Effector memory CD4-positive, alpha-beta T cell (primary cell): ENCODE measurements at places on chromosomes 12 and 14.

- H3K27ac ChIP-seq = peak overlapping the region; percentile 96
- H3K4me3 ChIP-seq = peak overlapping the region; percentile 46
- DNase-seq = peak; percentile 73
- no peaks in the 10 kb centered on the region for H3K27me3 ChIP-seq
Observed at GRCh38 chr12:6959058-6959804, 8.1 kb downstream of the PTPN6 start.

- H3K27me3 ChIP-seq = no peaks in the 10 kb centered on the region
- H3K27ac ChIP-seq = peak overlapping the region; percentile 56
- peak overlapping the region; percentile 78 for H3K4me3 ChIP-seq
- H3K4me1 ChIP-seq = peaks cover 8% of the 10 kb centered on the region
Observed at GRCh38 chr14:52553002-52553670, 500 bp downstream of the GPR137C start.

- H3K4me1 ChIP-seq = peaks cover 20% of the 10 kb centered on the region
- no peak for DNase-seq
- no peak overlapping the region for H3K27ac ChIP-seq
- no peak overlapping the region for H3K4me3 ChIP-seq
Observed at GRCh38 chr14:55341781-55342180, 69.8 kb downstream of the ATG14 start.

- H3K27me3 ChIP-seq = no peaks in the 10 kb centered on the region
- H3K27ac ChIP-seq = no peak overlapping the region
- no peak for DNase-seq
- H3K36me3 ChIP-seq = peaks cover 20% of the 10 kb centered on the region
- H3K4me1 ChIP-seq = no peaks in the 10 kb centered on the region
- H3K4me3 ChIP-seq = no peak overlapping the region
Observed at GRCh38 chr14:101973356-101973755, 9.0 kb downstream of the DYNC1H1 start.

- H3K27me3 ChIP-seq = no peaks in the 10 kb centered on the region
- no peak overlapping the region for H3K4me3 ChIP-seq
- H3K4me1 ChIP-seq = no peaks in the 10 kb centered on the region
- H3K27ac ChIP-seq = no peak overlapping the region
- H3K36me3 ChIP-seq = no peaks in the 10 kb centered on the region
Observed at GRCh38 chr12:130401703-130402102, 64.0 kb downstream of the PIWIL1 start.

DNA sequence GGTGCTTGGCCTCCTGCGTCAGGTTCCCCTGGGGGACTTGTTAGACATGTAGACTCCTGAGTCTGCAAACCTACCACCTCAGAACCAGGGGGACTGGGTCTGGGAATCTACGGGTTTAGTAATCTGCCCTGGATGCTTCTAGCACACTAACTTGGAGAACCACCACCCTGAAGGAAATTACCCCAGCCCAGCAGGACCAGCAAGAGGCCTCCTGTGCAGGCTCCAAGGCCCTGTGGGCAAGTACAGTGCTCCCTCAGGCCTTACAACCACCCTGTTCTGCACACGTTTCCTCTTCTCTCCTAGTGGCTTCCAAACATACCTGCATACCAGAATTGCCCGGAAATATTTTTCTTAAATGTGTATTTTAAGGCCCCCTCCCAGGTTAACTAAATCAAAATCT lies 423.0 kb downstream of the FUT8 start:
- H3K36me3 ChIP-seq = no peaks in the 10 kb centered on the region
- no peak overlapping the region for H3K4me3 ChIP-seq
- H3K4me1 ChIP-seq = peaks cover 24% of the 10 kb centered on the region
- H3K27me3 ChIP-seq = no peaks in the 10 kb centered on the region
- no peak overlapping the region for H3K27ac ChIP-seq

- no peak for DNase-seq
- no peaks in the 10 kb centered on the region for H3K4me1 ChIP-seq
- H3K4me3 ChIP-seq = no peak overlapping the region
- no peak overlapping the region for H3K27ac ChIP-seq
- no peaks in the 10 kb centered on the region for H3K36me3 ChIP-seq
Observed at GRCh38 chr12:19186722-19187661, 57.5 kb downstream of the PLEKHA5 start.

GRCh38 chr12:57240066-57240921 lies 10.7 kb downstream of the STAC3 start:
- DNase-seq = peak; percentile 57
- H3K4me3 ChIP-seq = peak overlapping the region; percentile 83
- H3K27ac ChIP-seq = no peak overlapping the region
- H3K36me3 ChIP-seq = no peaks in the 10 kb centered on the region

- H3K4me3 ChIP-seq = no peak overlapping the region
- H3K27me3 ChIP-seq = no peaks in the 10 kb centered on the region
- DNase-seq = no peak
- H3K27ac ChIP-seq = no peak overlapping the region
- no peaks in the 10 kb centered on the region for H3K36me3 ChIP-seq
Observed at GRCh38 chr12:50918584-50919316, 33.6 kb upstream of the HIGD1C start.

- H3K27me3 ChIP-seq = no peaks in the 10 kb centered on the region
- H3K27ac ChIP-seq = no peak overlapping the region
- H3K4me3 ChIP-seq = no peak overlapping the region
- no peak for DNase-seq
Observed at GRCh38 chr12:51528852-51529650, 62.0 kb upstream of the SCN8A start.

DNA sequence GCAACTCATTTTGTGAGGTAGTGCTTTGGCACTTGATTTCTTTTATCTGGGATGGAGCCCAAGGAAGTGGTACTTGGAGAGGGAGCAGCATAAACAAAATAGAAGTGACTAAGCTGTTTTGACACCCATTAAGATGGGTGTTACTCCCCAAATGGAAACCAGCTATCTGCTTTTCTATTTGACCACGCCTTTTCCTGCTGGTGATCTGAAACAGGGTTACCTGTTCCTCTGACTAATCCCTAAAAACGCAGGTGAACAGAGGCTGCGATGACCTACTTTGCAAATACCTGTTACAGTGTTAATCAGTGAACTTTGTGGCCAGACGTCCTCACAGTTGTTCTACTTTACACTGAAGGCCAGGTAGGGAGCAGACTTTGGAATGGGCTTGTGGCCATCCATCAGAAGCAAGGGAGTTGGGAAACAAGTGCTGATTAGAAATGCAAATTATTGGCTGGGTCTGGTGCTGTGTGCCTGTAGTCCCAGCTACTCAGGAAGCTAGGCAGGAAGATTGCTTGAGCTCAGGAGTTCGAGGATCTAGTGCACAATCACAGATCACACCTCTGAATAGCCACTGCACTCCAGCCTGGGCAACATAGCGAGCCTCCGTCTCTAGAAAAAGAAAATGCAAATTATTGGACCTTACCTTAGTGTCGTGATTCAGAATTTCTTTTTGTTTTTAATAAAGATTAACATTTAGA lies 58.3 kb upstream of the HECTD1 start:
- H3K4me1 ChIP-seq = peaks cover 2% of the 10 kb centered on the region
- H3K27me3 ChIP-seq = no peaks in the 10 kb centered on the region
- no peaks in the 10 kb centered on the region for H3K36me3 ChIP-seq
- DNase-seq = no peak
- no peak overlapping the region for H3K4me3 ChIP-seq

DNA sequence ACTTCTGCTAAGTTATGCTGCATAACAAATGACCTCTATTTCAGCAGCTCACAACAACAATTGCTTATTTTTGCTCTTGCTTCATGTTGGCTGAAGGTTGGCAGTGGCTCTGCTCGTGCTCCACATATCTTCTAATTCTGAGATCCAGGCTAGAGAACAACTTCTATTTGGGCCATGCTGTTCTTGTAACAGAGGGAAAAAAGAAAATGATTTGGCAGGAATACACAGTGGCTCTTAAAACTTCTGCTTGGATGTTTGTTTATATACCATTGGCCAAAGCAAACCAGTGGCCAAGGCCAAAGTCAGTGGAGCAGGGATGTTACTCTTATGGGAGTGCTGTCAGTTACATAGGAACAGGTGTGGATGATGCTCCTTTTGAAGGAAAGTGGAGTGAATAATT lies 32.1 kb downstream of the GPHN start:
- H3K27me3 ChIP-seq = no peaks in the 10 kb centered on the region
- no peaks in the 10 kb centered on the region for H3K4me1 ChIP-seq
- no peak overlapping the region for H3K4me3 ChIP-seq

DNA sequence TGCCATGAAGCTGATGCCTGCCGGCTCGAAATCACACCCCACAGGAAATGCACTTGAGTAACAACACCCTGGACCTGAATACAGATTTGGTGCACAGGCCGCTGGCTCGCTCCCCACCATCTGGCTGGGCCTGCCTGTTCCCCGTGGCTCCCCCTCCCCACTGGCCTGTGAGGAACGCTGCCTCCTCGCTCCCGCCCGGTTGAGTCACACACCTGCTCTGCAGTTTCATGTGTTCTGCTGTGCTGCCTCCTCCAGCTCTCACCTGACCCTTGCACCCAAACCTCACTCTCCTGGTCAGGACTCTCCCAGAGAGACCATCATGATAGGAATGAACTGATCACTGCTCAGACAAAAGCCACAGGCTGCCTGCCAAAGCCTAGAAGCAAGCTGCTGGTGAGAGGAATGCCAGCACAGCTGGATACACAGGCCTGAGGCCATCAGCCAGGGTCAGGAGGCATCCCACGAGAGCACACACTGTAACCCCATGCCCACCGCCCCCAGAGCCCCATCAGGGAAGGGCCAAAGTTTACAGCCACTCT lies 3.8 kb upstream of the SIVA1 start:
- no peak overlapping the region for H3K27ac ChIP-seq
- no peaks in the 10 kb centered on the region for H3K36me3 ChIP-seq
- H3K4me1 ChIP-seq = peaks cover 13% of the 10 kb centered on the region
- H3K4me3 ChIP-seq = no peak overlapping the region

DNA sequence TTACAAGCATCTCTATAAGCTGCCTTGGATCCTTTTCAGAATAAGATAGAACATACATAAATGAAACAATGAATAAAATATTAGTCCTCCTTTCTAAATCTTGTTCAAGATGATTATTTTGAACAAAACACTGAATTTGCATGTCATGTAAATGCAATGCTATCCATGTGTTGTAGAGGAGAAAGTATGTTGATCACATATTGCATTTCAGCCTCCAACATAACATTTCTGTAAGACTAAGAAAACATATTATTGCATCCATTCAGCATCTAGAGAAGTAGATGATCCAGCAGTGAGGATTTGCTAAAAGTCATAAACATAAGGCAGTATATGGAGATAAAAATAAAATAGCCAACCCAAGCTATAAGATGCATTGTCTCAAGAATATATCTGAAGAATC lies 172.6 kb downstream of the CPNE8 start:
- no peak overlapping the region for H3K4me3 ChIP-seq
- no peaks in the 10 kb centered on the region for H3K36me3 ChIP-seq
- H3K27ac ChIP-seq = no peak overlapping the region
- H3K27me3 ChIP-seq = no peaks in the 10 kb centered on the region
- DNase-seq = no peak

DNA sequence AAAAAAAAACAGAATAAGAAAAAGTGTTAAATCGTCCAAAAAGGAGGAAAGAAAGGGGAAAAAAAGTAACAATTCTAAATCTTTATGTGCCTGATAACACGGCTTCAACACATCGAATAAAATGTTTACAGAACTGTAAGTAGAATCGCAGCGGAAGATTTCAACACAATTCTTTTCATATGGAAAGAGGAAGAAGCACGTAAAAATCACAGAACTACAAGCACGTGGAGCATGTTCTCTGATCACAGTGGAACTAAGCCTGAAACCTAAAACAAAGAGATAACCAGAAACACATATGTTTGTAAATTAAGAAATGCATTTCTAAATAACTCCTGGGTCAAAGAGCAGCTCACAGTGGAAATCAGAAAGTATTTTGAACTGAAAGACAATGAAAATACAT lies 8.7 kb downstream of the CLEC7A start:
- H3K27ac ChIP-seq = no peak overlapping the region
- no peaks in the 10 kb centered on the region for H3K4me1 ChIP-seq
- DNase-seq = no peak
- H3K36me3 ChIP-seq = no peaks in the 10 kb centered on the region

DNA sequence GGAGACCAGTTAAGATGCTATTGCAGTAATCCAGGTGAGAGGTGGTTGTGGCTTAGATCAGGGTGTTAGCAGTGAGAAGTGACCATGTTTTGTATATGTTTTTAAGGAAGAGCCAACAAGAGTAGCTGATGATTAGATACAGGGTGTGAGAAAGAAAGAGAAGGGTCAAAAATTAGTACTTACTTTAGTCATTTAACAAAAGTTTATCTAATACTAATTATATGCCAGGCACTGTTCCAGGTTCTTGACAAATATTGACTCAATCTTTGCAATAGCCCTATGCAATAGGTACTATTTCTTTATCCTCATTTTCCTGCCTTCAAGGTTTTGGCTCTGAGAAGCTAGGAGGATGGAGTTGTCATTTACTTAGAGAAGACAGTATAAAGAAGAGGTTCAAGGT lies 70.2 kb downstream of the SSPN start:
- no peak overlapping the region for H3K4me3 ChIP-seq
- no peaks in the 10 kb centered on the region for H3K27me3 ChIP-seq
- no peaks in the 10 kb centered on the region for H3K4me1 ChIP-seq
- no peak for DNase-seq
- no peaks in the 10 kb centered on the region for H3K36me3 ChIP-seq

DNA sequence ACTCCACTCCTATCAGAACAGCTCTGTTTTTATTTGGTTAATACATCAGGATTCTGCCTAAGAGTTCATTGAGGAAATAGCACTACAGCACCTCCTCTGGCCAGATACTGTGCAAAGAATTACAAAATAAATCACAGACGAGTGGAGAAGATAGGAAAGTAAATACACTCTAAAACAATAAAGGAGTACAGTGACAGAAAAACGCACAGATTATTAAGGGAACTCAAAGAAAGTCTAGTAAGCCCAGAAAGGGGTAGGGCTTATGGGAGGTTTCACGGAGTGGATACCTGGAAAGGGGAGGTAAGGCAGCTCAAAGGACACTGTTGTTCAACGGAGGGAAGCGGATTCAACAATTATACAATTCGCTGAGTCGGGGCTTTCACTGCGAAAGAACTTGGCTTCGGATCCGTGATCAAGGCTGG lies 5.5 kb downstream of the OR10AD1 start:
- H3K4me1 ChIP-seq = peaks cover 22% of the 10 kb centered on the region
- no peaks in the 10 kb centered on the region for H3K27me3 ChIP-seq
- H3K36me3 ChIP-seq = no peaks in the 10 kb centered on the region
- DNase-seq = no peak
- H3K27ac ChIP-seq = peak overlapping the region; percentile 98

- H3K27me3 ChIP-seq = no peaks in the 10 kb centered on the region
- H3K4me3 ChIP-seq = no peak overlapping the region
- H3K27ac ChIP-seq = no peak overlapping the region
Observed at GRCh38 chr12:83784298-83784890, 1097.7 kb downstream of the TMTC2 start.

- H3K27ac ChIP-seq = no peak overlapping the region
- no peak for DNase-seq
- peaks cover 17% of the 10 kb centered on the region for H3K4me1 ChIP-seq
- no peaks in the 10 kb centered on the region for H3K36me3 ChIP-seq
- H3K27me3 ChIP-seq = no peaks in the 10 kb centered on the region
Observed at GRCh38 chr12:45988264-45988663, 2.1 kb downstream of the SCAF11 start.

DNA sequence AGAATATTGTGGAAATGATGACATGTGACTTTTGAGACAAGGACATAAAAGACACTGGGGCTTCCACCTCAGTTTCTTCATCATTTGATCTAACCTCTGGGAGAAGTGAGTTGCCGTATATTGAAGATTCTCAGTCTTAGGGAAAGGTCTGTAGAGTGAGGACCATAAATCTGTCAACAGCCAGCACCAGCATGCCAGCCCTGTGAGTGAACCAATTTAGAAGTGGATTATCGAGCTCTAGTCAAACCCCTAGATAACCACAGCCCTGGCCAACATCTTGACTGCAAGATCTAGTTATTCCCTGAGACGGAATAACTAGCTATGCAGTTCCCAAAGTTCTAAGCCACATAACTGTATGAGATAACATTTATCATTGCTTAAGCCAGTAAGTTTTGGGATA lies 108.8 kb upstream of the PTPRR start:
- no peaks in the 10 kb centered on the region for H3K36me3 ChIP-seq
- no peak overlapping the region for H3K27ac ChIP-seq
- H3K4me1 ChIP-seq = no peaks in the 10 kb centered on the region
- no peak for DNase-seq
- H3K27me3 ChIP-seq = no peaks in the 10 kb centered on the region
